ENCODE measurements at places on chromosomes 3 and 15.

DNA sequence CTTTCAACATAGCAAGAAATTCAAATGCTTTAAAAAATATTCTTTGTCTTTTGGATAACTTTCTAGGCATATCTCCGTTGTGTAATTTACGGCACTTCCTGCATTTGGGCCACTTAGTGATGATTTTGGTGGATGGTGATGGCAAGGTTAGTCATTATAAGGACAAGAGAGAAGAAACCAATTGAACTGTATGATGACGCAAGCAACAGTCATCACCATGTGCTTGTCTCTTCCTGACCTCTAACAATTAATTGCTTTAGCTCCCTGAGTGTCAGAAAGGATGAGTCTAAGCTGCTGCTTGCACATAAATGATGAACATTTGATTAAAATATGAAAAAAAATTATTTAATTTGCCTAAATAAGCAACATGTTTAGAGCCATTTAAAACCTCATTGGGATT is 11.3 kb upstream of the P2RY12 start:
- no peak for DNase-seq

DNA sequence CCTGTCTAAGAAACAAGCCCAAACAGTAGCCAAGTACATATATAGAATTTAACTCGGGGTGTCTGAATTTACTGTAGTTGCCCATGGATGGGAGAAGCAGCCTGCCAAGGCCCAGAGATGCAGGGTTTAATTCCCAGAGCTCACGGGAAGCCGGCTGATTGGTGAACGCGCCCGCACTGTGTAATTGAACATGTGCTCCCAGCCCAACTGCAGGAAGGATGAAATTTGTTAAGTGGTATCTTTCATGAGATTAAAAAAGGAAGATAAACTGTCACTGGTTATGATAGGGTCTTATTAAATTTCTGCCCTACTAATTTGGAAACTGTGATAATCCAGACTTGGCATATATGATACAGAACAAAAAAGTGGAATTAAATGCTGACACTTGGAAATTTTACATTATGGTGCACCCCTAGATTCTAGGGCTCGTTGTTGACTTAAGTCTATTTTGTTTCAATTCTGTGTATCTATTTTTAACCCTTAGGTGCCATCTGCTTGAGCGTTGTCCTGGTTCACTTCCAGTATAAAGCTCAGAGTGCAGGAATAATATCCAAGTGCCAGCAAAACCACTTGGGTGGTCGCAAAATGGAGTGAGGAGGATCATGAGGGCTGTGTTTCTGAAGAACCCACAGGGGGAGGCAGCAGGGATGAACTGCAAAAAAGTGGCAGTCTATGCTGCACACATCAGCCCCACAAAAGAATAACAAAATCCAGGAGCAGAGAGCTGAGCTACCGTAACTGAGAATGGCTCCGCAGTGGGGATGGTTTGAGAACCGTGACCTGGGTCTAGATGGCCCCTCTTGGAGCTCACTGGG is 13.8 kb upstream of the TMC3 start:
- DNase-seq, result no peak

- DNase-seq, result no peak
These were observed 168.1 kb downstream of the XXYLT1 start for GRCh38 chr3:195102609-195103467.

- no peak for DNase-seq
These were observed 41.6 kb downstream of the NANOGP8 start for GRCh38 chr15:35043373-35044095.

DNA sequence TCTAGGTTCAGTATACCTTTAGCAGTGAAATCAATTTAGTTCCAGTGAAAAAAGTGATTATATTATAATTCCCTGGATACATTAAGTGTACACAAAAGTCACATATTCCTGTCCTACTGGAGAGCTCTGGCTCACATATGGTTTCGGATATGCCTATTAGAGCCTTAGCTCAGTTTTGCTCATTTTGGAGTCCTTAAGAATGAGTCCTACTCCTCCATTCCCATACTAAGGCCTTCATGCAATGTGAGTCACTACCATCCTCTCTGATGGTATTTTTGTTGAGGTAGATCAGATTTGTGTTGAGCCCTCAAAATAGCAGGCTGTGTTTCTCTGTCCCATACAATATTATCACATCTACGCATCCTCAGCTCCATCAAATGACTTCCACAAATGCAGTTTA is 294.2 kb upstream of the COL8A1 start:
- no peak for DNase-seq

DNA sequence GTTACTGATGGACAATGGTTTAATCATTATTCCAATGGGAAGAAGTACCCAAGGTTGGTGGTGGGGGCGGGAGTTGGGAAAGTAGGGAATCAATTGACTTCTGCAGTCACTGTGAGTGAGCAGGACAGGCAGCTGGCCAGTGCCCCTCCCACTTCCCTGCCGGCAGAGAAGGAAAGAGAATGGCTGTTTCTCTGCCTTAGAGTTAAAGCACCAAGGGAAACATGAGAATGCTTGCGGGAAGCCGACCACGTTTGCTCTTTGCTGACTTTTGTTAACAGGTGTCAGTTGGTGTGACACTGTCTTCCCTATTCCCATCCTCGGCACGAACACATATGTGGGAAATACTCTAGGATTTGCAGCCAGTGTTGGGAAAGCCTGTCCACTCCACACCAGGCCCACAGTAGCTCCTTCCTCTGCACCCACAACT is 33.5 kb upstream of the MFSD1 start:
- no peak for DNase-seq

GRCh38 chr3:123085293-123085931 is 18.6 kb downstream of the PDIA5 start:
- no peak for DNase-seq

- no peak for DNase-seq
These were observed 44.8 kb downstream of the HCN4 start for GRCh38 chr15:73323956-73324355.

GRCh38 chr3:13143381-13144004 is 70.3 kb upstream of the IQSEC1 start:
- DNase-seq, result no peak

DNA sequence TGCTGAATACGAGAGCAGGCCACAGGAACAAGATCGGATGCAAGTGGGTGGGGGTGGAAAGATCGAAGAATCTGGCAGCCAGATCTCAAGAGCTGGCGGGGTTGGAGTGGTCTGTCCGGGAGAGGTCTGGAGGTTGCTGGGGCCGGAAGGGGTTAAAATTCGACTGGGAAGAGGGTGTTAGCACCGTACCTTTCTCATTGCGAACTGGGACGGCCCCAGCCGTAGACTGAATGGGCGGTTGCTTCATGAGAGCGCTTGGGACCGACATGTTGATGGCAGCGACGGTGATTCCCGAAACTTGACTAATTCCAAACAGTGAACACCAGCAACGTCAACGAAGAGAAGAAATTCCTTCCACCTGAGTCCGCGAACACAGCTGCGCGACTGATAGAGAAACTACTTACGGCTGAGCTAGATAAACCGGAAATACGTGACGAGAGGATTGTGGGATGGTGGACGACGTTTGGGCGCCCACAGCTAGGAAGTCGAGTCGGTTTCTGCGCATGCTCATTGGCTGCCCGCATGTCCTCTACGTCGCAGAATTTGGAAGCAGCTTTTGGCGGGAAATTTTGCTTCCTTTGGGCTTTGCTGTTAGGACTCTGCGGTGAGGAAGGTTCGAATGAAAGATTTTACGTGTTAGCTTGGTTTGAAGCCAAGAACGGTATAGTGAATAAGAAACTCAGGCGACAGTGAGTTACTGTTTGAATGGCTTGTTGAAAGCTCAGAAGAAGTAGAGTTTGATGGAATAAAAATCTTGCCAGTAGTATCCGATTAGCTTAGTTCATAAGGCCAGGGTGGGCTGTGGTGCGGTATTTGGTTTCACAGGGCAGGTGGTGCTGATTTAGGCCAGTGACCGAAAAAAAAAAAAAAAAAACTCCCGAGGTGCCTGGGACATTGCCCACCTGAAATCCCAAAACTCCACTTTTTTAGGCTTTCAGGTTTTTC is at the start of gene MFAP1:
MFAP1 (minus strand) TSS at position 389 of the 945 bp plus-strand sequence; CDS start at position 268, 121 bp downstream.
- DNase-seq, result peak; percentile 80

- no peak for DNase-seq
These were observed 12.6 kb upstream of the FRMD5 start for GRCh38 chr15:44207643-44208042.

DNA sequence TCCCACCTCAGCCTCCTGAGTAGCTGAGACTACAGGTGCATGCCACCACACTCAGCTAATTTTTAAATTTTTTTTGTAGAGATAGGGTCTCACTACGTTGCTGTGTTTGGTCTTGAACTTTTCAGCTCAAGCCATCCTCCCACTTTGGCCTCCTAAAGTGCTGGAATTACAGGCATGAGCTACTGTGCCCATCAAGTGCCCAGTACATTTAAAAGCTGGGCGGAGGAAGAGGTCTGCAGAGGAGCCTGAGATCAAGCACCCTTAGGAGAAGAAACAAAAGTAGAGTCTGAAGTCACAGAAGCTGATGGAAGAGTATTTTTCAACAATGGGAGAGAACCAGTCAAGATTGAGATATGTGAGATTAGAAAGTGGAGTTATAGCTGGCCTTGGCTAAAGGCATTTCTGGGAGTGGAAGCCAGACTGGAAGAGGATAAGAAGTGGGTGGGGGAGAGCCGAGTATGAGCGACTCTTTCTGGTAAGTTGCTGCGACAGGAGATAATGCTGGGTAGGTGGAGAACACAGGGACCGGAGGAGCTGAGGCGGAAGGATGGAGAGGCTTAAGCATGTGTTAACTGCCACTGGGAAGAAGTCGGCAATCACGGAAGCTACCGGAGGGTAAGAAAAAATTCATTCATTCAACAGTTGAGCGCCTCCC is 782 bp upstream of the IREB2 start:
- no peak for DNase-seq

GRCh38 chr15:70923311-70924080 is 30.9 kb downstream of the LRRC49 start:
- DNase-seq, result no peak

DNA sequence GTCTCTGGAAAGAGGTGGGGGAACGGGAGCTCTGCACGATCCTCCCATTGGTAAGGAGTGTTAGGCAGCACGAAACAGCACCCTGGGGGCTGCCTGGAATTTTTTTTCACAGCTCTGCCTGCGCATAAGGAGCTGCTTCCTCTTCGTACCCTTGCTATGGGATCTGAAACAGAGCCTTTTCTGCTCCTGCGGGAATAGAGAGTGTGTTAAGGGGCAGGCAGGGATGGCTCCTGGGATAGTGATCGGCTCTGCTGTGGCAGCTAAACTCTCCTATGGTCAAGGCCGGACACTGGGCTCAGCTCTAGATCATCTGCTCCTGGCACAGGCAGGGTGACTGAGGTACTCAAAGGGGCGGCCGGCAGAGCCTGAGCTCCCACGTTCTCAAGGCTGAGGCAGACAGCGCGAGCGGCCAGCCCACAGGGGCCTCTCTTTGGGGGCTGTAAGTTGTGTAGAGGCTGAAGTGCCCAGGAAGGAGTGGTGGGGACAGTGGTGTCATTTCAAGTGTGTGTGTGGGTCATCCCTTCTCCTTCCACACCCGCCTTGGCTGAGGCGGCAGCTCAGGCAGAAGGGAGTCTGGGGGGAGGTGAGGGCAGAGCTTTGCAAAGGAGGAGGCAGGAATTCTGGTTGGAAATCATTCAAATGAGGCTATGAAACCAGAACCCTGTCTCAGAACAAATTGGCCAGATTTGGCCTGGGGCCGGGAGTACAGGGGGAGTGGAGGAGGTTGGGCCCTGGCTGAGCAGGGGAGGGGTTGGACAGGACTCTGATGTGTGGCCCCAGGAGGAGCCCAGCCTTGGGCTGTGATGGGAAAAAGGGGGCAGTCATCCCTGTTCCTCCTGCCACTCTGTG is 31.0 kb downstream of the EPHB3 start:
- DNase-seq, result no peak

DNA sequence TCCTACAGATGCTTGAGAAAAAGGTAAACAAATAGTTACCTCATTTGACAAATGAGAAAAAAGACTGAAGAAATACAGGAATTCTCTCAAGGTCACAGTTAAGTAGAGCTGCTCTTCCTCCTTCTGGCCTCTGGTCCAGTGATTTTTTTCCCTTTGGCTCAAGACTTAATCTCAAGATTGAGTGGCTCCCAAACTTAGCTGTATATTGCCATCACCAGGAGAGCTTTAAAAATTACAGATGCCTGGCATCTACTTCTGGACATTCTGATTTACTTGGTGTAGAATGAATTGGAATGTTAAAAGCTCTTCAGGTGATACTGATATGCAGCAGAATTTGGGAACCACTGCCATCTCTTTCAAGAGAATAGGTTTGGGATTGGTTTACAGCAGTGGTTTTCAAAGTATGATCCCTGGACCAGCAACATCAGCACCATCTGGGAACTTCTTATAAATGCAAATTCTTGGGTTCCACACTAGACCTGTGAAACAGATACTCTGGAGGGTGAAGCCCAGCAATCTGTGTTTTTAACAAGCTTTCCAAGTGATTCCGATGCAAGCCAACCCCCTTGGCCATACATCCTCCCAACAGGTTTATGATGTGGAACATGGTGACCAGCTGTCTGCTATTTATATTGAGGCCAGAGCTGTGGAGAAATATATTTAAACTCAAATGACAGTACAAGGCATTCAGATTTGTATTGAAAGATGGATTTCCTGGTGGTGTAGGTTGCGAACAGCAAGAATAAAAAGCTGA is 333.0 kb upstream of the RARB start:
- DNase-seq, result no peak

DNA sequence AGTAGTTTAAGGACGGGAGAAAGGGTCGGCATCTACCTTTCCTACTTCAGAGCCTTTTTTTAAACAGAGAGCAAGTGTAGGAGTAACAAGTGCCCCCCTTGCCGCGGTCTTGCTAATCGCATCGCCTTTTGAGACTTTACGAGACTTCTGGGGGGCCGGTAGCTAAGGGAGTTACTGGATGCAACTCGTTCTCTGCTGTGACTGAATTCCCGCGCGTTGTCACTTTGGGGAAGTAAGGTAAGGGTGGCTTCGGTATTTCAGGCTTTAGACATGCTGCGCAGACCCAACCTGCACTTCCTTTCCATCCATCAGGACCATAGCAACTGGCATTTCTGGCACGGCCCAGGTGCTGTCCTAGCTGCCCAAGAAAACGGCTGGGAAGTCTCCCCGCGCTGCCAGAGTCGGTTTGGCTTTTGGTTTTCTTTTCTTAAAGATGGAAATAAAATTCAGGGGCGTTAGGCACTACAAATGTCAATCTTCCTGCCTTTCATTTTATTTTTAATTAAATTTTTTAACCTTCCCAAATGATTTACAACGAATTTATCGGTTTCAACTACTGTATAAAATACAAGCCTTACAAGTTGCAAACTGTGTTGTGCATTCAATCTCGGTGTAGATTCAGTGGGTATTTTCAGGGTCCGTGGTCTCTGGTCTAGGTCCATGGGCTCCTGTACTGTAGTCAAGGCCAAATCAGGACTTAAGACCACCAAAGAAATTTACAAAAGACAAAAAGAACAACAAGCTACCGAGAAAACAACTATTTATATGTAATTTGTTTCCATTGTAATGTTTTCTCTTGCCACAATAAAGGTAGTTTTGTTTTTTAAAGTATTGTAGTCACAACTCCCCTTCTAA is 3.5 kb downstream of the MECOM start:
- DNase-seq, result no peak

- DNase-seq, result no peak
These were observed 337.8 kb upstream of the CBLB start for GRCh38 chr3:106206613-106207012.

All from stimulated activated CD8-positive, alpha-beta memory T cell treated with anti-CD3 and anti-CD28 coated beads, Interleukin-15, amount 100 ng/mL, for 1 hour (primary cell).